ENCODE measurements at places on chromosomes 6 and 20. TPM values are rescaled to one million over a fixed set of nuclear protein-coding genes. Genes with fewer than 3 reads are reported as not detected.

DNA sequence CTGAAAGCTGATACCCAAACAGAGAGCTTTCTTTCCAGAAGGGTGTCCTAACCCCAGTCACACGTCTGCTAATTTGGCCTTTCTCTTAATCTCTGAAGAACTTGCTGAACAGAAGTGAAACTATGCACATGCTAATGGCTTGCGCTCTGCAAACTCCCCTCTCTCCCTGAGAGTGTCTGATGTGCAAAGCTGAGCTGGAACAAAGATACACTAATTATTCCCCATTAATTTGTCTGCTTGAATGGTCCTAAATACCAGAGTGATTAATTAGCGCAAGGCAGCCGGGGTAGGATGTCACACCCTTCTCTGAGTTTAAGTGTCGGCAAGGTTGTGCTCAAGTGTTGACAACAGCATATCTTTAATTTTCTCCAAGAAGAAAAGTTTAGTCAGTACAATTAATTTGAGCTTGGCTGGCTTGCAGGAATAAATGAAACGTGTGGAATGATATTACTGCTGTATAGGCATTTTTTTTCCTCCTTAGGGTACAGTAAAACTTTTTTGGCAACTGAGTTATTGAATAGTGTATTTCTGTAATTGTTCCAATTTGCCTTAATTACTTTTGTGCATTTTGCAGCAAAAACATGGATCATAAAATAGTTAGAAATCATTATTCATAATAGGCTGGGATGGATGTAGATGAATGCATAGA lies 715.9 kb upstream of the POU3F2 start:
- no peak for DNase-seq

DNA sequence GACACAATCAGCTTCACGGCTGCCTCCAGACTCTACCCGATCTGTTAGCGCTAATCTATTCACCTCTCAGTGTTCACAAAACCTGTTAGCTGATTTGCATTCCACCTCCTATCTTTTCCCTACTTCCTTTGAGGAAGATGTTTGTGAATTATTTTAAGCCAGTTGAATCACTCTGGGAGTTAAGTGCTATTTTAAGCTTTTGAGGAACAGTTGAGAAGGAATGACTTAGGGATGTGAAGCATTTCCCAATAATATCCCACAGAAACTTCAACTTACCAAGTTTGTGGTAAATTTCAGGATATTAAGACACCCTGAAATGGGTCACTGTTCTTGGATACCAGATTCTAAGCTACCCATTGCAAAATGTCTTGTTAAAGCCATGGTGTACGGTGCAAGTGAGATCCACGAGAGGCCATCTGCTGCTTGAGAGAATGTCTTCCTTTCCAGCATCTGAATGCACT lies 145.2 kb upstream of the CITED2 start:
- no peak for DNase-seq

- no peak for DNase-seq
These were observed 54.9 kb downstream of the CD40 start for GRCh38 chr20:46172961-46173536.

GRCh38 chr6:10617008-10617696 lies 77.3 kb downstream of the C6orf52 start:
- no peak for DNase-seq

DNA sequence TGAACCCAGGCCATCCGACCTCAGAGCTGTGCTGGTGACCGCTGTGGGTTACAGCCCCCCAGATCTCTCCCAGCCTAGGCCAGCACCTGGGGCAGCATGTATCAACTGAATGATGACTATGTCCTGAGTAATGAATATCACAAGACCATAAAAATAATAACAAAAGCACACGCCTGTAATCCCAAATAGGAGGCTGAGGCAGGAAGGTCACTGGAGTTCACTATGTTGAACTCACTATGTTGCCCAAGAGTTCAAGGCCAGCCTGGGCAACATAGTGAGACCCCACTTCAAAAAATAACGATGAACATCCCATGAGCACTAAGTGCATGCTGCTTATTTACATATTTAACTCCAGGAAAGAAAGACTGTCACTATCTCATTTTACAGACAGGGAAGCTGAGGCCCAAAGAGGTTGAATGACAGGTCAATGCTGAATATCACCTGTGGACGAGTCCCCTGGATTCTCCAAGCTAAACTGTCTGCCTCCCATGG lies 92.3 kb downstream of the NFATC2 start:
- no peak for DNase-seq

DNA sequence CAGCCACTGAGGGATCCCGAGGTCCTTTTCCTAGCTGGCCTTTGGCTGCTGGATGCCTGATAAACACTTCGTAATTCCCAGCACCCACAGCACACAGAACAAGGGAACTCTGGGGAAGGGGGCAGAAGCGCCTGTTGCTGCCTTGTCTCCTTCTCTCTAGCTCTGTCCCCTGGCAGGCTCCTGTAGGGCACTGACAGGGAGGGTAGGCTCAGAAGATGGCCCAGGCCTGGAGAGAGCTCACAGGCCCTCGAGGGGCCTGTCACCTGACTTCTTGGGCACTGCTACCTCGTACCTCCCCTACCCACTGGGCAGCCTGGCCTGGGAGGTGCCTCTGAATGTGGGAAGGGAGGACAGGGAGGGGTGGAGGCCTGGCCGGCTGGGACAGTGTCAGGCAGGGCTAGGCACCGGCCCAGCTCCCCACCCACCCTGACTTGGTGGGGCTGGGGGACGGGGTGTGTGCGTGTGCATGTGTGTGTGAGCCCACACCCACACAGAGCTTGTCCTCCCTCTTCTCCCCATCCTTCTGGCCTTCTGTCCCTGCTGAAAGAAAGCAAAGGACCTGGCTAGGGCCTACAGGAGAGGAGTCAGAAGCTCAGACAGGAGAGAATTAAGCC lies 18.1 kb downstream of the C6orf132 start:
- DNase-seq, result no peak

The OOEP gene
- 0.47 TPM for total RNA-seq

The EYA2 gene
- total RNA-seq, result not detected

The ZSCAN31 gene
- total RNA-seq, result 0.79 TPM

The DEFB110 gene
- not detected for total RNA-seq

All from activated CD4-positive, alpha-beta T cell treated with anti-CD3 and anti-CD28 coated beads, Interleukin-2, amount 10 ng/mL, durations not matched to agents 24 days and 14 days (primary cell).